ENCODE measurements at places on chromosomes 2 and 18.

DNA sequence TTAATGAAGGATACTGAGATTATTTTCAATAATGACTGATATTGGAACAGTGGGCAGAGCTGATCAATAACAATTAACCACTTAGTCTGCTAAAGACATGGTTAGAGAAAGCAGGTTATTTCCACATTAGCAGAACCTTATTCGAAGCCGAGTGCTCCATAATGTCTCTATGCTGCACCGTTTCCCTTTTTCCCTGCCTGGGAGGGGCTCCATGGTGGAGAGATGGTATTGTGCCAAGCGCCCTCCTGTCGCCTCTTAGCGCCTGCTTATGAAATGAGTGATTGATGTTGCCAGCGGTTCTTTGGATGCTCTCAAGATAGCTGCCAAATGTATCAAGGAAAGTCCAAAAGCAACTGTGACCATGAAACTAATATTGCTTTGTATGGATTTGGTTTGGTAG lies 34.6 kb upstream of the INSIG2 start:
- DNase-seq, result no peak

- DNase-seq, result no peak
Measured at GRCh38 chr2:157479081-157480027, 35.5 kb upstream of the CYTIP start.

- DNase-seq, result peak; percentile 90
Measured at GRCh38 chr2:29921560-29921915, at the start of gene ALK. TSS of gene ALK (minus strand) at chr2:29921586. CDS start at chr2:29920659, 927 bp downstream.

GRCh38 chr18:72063001-72063400 lies 481.1 kb downstream of the CBLN2 start:
- DNase-seq, result no peak

DNA sequence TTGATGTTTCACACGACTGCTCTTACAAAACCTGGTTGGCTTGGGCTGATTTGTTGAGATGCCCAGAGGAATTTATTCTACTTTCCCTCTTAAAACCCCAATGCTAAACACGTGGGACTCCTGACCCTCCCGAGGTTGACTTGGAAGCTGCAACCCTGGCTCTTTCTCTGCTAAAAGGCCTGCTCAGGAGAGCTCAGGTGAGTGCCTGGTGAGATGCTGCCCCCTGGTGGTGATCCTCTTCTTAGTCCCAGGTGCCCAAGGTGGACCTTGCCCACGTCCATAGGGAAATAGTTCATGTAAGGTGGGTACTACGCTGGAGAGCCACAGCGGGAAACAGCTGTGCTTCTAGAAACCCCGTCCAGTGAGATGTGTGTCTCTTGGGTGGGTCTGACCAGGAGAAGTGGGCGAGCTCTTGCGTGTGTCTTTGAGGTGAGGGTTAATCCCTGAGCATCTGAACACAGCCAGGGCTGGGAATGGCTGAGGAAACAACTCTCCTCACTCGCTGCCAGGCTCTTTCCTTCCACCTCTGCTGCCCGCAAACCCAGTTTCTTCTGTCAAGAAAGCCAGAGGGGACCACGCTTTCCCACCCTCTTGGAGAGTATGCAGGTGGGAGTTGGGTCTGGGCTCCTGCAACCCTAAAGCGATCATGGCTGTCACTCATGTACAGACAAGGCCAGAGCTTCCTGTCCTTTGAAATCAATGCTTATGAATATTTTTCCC lies 25.5 kb upstream of the PXDN start:
- DNase-seq, result peak; percentile 66

- DNase-seq, result no peak
Measured at GRCh38 chr2:151756820-151757219, 22.5 kb upstream of the NEB start.

GRCh38 chr18:62490967-62491695 lies 31.7 kb upstream of the ZCCHC2 start:
- DNase-seq, result no peak
